ENCODE measurements at places on chromosomes 11 and 22.

GRCh38 chr11:119566319-119566718 lies 143.3 kb upstream of the THY1 start:
- DNase-seq: no peak

GRCh38 chr11:44377121-44377520 lies 67.2 kb upstream of the ALX4 start:
- DNase-seq: no peak

GRCh38 chr22:47673557-47673956 lies 911.1 kb downstream of the TBC1D22A start:
- DNase-seq: no peak

DNA sequence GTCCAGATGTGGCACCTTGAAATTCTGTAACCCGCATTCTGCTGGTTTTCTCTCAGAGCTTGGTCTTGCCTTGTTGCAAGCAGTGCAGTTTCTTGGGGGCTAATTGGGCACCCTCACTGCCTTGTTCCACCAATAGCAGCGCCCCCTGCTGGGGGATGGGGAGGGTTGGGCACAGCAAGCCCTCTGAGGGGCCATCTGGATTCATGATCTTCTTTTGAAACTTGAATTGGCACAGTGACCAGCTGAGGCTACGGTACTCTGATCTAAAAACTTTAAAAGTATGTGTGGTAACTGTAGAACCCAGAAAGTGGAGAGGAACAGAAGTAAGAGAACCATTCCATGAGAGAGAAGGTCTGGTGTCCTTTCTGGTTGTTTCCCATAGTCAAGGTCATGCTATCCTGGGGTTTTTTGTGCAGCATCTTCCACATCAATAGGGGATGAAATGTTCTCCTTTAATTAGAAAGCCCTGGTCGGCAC lies 64.2 kb downstream of the MED15 start:
- peak; percentile 72 for DNase-seq

- no peak for DNase-seq
Measured at GRCh38 chr11:93733474-93733873, 7.8 kb downstream of the TAF1D start.

DNA sequence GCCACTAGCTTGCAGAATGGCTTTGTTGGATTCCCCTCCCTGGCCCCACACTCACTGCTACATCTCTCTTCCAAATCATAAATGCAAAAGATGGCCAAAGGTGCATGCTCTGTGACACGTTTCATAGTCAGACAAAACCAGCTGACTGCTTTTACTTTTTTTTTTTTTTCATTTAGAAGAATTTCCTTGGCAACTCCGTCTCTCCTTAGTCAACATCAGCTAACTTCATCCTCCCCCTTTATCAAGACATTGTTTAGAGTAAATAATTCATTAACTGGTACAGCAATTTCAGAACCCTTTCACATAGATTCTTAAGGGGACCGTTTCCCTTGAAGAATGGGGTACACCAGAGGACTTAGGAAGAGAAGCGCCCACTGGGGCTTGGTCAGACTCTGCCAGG lies 16.0 kb downstream of the KCNQ1OT1 start:
- no peak for DNase-seq

GRCh38 chr22:28969401-28970168 lies 86.2 kb downstream of the ZNRF3 start:
- DNase-seq: no peak

GRCh38 chr11:122848186-122848585 lies 9.9 kb downstream of the CRTAM start:
- no peak for DNase-seq

GRCh38 chr22:32561163-32561562 lies 86.6 kb downstream of the FBXO7 start:
- DNase-seq: no peak

DNA sequence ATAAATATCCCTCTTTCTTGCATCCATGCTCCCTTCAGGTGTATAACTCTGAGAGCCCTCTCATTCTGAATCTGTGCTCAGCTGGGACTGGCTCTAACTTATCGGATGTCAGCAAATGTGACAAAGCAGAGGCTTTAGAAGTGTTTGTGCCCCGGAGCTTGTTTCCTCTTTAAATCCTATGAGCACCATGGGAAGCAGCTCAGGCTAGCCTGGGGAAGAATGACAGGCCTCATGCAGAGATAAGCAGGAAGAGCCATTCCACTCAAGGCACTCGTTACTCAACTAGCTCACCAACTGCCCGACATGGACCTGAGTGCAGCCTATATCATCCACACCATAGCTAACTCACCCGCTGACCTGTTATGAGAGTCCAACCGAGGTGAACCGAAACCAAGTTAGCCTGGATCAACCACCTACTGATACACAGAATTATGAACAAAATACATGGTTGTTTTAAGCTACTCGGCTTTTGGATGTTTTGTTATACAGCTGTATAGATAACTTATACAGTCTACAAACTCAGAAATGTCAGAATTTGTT lies 990.7 kb downstream of the NTM start:
- no peak for DNase-seq

GRCh38 chr11:68016904-68017817 lies 7.0 kb downstream of the ALDH3B1 start:
- no peak for DNase-seq

- peak; percentile 87 for DNase-seq
Measured at GRCh38 chr11:62560566-62561103, 13.1 kb downstream of the EEF1G start.

- DNase-seq: peak; percentile 46
Measured at GRCh38 chr22:24521791-24522245, 26.7 kb downstream of the UPB1 start.

DNA sequence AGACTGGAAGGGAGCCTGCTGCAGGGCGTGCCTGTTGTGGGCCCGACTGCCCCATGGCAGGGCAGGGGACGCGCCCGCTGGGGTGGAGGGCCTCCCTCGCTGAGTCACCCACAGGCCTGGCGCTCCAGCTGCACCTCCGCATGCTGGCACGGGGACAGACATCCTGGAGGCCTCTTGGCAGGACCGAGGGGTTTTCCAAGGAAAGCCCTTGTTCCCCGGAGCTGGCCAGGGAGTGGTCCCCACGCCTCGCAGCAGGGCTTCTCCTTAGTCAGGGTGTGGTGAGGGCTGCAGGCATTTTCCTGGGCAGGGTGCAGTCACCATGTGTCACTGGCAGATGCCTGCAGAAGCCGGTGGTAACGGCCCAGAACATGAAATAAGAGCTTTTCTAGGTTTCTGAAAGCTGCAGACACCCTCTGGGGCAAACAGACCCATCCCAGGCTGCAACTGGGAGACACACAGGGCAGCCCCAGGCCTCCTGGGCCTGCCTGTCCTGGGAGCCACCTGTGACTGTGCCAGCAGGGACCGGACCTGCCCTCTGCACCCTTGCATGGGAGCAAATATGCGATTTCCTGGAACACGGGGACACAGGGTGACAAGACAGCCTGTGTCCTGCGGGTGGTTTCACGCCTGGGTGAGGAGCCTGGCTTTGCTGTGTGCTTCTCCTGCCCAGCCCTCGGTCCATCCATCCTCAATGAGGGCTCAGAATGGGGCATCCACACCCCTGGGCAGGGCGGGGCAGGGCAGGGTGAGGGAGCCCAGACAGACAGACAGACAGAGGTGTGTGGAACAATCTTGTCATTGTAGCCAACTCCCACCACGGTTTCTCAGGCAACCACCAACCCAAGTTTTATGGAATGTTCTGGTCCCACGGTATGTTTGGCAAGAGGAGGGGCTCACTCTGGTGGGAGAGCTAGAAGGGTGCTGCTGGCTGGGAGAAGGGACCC lies 43.2 kb upstream of the FADD start:
- DNase-seq: no peak

DNA sequence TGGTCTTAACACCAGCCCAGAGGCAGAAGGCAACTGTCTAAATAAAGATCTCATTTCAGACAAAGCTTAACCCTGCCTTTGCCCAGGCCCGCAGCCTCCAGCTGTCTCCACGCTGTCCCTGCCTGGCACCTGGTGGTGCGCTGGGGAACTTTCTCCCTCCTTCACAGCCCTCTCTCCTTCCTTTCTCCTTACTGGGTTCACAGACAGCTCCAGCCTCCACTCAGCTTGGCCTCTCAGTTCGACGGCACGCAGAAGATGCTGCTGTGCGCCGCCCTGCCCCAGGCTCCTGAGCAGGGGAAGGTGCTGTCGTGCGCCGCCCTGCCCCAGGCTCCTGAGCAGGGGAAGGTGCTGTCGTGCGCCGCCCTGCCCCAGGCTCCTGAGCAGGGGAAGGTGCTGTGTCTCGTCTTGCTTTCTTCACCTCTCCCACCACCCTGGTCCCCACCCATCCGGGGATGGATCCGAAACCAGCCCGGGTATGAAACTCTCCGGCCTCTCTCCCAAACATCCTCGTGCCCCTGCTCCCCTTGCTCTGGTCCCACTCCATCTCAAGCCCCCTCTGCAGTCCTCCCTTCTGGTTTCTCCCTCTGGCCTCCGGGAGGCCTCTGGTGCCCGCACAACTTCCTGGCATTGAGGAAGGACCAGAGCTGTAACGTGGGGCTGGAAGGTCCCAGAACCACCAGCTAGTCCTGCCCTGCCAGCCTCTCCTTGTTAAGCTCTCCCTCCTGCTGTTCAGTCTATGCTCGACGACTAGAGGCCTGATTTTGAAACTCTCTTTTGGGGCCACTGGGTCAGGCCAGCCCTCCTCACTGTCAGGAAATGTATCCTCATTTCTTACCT lies 22.9 kb upstream of the JAM3 start:
- peak; percentile 44 for DNase-seq

- DNase-seq: no peak
Measured at GRCh38 chr11:68924073-68924925, 20.6 kb downstream of the IGHMBP2 start.

DNA sequence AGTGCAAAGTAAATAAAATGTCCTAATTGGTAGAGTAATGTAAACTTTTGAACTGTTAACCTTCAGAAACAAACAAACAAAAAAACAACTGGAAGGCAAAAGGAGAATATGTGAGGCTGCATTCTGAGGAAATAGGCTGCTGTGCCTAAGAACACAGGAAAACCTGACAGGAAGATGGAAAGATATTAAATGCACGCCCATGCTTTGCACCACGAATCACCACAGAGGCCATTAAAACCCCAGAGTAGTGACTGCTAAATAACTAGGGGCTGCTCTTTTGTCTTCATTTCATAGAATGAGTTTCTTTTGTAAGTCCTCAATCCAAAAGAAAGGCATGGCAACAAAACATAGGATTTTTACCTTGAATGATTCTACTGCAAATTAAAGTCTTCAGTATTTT lies 436.0 kb downstream of the RAB38 start:
- DNase-seq: no peak

DNA sequence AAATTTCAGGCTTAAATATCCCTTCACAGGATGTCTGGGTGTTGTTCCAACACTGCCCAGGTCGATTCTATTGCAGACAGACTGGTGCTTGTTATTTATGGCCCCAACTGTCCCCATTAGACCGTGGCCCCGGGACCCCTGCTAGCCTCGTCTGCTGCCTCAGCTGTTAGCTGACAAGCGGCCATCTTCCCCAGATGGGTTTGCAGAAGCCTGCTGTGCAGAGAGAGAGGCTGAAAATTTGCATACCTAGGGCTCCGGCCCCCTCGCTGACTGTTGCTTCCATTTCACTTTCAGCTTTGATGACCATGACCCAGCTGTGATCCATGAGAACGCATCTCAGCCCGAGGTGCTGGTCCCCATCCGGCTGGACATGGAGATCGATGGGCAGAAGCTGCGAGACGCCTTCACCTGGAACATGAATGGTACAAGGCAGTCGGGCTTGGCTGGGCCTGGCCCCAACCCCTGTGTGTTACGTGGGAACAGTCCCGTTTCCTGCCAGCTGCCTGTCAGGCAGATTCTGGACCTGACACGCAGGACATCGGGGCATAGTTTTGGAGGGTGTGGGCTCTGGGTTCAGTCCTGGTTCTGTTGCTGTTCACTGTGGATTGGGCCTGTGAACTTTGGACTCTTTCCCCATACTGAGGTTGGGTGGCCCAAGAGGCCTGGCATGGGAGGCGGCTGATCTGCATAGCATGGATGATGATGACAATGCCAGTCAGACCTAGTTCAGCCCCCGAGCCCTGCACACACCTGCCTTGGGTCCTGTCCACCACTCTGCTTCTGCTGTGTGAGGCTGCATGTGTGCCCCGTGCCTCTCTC lies 16.4 kb downstream of the SMARCB1 start:
- DNase-seq: no peak

DNA sequence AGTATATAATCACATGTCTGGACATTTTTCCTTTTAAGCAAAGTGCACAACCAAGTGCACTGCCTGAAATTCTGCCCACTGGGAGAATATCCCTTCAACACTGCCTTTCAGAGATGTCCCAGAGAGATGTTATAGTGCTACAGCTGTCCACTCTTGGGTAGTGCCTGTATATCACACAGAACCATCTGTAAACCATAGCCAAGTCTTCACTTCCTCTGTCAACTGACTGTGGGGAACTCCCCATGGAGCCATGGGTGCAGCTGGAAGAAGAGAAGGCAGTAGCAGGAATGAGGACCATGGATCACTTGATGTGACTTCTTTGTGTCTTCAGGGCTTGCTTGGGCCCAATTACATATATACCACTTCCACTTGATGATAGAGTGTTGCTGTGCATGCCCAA lies 44.6 kb upstream of the LIN7C start:
- no peak for DNase-seq

DNA sequence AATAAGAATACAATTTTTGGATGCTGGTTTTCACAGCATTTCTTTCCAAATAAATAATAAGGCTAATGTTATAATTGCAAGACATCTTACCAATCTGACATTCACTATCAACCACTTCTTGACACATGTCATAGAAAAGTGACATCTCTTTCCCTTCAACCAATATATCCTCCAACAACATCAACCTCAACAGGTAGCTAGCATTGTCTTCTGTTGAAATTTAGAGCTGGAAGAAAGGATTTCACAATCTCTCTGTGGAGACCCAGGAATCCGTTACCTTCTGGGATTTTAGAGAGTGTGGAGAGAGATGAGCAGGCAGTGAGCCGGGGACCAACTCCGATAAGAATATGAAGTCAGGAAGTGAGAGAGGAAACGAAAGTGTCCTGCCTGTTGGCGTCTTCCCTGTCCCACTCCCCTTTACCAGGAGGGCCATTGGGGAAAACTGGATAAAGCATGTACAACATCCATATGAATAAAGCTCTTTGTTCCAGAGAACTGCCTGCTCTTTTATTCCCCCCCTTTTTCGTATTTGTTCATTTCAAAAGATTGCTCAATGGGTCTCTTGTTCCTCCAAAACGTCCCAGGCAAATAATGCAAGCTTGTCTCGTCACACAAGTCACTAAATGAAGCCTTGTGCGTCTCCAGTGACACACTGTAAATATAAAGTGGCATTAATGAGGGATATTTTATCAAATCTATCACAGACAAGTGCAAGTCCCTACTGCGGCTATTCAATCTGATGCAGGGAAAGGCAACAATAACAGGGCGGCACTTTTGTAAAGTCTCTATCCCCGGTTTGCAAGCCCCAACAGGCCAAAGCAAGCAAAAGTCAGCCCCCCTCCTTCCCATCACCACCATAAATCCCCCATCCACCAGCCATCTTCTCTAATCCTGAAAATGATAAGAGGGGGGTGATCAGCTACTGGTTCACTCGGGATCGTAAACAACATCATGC lies 3.4 kb downstream of the CADM1 start:
- no peak for DNase-seq

- DNase-seq: no peak
Measured at GRCh38 chr11:66473608-66474515, 6.4 kb upstream of the DPP3 start.

- DNase-seq: no peak
Measured at GRCh38 chr11:61170566-61170965, 9.3 kb upstream of the VPS37C start.

Data from CD4-positive, alpha-beta T cell treated with Interleukin-10 for 1 hour (primary cell).